HepG2 (cell line): ENCODE measurements at places on chromosomes 13 and 19. TPM values are rescaled to one million over a fixed set of nuclear protein-coding genes. Genes with fewer than 3 reads are reported as not detected.

KIR2DL1 gene
- total RNA-seq = not detected in 2 replicates

AP1M1 gene
- total RNA-seq = 43.6 and 46.1 TPM in 2 replicates

ZNF20 gene
- total RNA-seq = 8.0 and 9.7 TPM in 2 replicates

N4BP2L2 gene
- 81.2 and 82.6 TPM in 2 replicates for total RNA-seq

GTF2F1 gene
- total RNA-seq = 30.7 and 34.1 TPM in 2 replicates

ELL gene
- 3.2 and 3.7 TPM in 2 replicates for total RNA-seq

C19orf85 gene
- total RNA-seq = not detected in 2 replicates
